Osteocyte (in vitro differentiated cells): ENCODE measurements at places on chromosomes 3 and 15. TPM values are rescaled to one million over a fixed set of nuclear protein-coding genes. Genes with fewer than 3 reads are reported as not detected.

The CHST13 gene
- total RNA-seq: not detected in 2 replicates

The FETUB gene
- not detected in 2 replicates for total RNA-seq

DNA sequence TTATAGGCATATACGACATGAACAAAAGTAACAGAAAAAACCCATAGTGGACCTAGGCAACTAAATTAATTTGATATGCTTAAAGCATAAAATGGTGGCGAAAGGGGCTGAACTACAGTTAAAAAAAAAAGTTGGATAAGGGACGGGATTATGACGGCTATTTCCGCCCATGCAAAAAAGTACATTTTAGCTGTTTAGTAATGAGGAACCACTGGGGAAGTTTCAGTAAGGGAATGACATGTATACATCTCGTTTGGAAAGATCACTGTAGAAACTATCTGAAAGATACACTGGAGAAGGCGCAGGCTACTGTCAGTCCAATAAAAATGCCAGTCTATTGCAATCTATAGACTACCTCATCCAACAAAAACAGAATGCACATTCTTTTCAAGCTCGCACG lies 65.6 kb downstream of the ZNF148 start:
- H3K27ac ChIP-seq: no peak overlapping the region
- no peak overlapping the region for H3K4me3 ChIP-seq
- DNase-seq: no peak
- H3K4me1 ChIP-seq: peaks cover 10% of the 10 kb centered on the region

DNA sequence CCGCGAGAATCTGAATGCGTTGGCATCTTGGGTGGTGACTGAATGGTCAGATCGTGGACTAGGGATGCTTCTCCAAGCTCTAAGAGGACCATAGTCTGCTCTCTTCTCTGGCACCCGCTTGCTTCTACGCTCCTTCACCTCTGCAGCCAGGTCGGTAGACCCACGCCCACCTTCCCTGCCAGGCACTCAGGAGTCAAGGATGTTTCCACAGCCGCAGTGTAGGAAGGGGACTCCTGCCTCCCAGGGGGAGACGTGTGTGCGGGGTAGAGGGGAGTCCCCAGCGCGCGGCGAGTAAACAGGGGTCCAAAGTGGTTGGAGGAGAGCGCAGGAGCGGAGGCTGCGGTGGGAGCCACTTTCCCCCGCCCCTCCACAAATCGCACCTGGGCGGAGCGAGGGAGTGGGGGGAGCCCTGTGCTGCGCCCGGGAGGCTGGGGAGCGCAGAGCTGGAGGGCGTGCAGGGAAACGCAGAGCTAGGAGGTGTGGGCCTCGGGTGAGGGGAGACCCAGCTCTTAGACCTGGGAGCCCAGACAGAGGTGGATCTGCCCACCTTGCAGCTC lies 1.7 kb downstream of the LRRC3B start:
- H3K4me3 ChIP-seq: no peak overlapping the region
- H3K27me3 ChIP-seq: peaks cover 54% of the 10 kb centered on the region
- H3K36me3 ChIP-seq: no peaks in the 10 kb centered on the region

DNA sequence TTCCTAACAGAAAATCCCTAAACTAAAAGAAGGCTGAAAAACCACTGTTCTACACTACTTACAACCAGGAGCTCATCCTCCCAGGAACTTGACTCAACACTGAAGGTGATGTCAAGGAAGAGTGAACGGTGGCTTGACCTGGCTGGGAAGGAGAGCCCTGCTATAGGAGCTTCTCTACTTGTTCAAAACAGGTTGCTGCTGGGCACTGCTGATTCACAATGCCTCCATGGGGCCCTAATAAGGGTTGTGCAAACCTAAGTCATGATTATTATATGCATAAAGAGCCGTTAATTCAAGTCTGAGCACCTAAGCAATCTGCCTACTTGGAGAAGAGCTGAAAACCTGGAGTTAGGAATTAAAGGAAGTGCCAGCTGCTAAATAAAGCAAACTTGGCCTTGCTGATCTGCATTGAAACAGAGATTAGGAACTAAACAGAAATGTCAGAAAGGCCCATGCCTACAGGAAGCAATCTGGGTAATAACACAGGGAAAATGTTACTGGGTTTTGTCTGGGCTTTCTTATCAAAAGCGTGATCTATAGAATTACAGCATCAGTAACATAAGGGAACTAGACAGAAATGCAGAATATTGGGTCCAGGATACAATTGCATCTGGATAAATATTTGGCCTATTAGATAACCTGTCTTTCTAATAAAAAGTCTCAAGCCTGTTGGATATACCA lies 243.2 kb downstream of the NEK10 start:
- H3K4me1 ChIP-seq: no peaks in the 10 kb centered on the region
- no peak for DNase-seq
- H3K4me3 ChIP-seq: no peak overlapping the region
- peaks cover 7% of the 10 kb centered on the region for H3K36me3 ChIP-seq
- H3K27ac ChIP-seq: no peak overlapping the region

The ITIH1 gene
- not detected in 2 replicates for total RNA-seq

The CACNA1D gene
- total RNA-seq: 0.48 and 0.57 TPM in 2 replicates
